Cortex of kidney (tissue), 1 donor: ENCODE measurements at places on chromosomes 7 and 10.

DNA sequence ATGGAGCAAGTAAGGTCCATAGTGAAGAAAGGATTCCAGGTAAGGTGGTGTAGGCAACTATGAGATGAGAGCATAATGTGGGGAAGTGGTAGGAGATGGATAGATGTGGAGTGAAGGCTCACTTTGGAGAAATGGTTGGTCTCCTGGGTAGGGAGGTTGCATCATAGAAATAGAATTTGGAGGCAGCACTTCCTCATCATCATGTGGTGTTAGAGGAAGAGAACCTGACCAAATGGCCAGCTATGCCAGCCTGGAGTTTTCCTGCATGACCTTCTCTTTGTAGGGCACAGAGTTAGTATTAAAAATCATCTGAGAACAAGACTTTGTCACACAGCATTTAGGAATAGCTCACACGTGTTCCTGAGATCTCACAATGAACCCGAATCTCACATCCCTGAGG lies 126.7 kb upstream of the CXCL12 start:
- DNase-seq = no peak

DNA sequence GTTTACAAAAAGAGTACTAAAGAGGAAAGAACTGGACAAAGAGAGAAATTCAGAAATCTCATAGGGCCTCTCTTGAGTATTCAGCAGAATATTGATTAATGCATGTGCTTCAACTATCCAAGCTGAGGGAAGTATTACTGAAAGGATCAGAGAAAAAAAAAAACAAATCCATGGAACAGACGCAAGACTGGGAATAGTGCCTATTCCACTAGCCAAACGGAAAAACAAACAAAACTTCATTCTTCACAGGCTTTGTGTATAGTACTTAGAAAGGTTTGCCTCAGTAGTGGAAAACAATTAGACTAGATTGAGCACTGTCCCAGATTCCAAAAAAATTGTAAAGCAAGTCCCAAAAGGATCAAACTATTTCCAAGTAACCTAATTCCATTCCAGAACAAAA lies 106.2 kb downstream of the TFEC start:
- DNase-seq = no peak

DNA sequence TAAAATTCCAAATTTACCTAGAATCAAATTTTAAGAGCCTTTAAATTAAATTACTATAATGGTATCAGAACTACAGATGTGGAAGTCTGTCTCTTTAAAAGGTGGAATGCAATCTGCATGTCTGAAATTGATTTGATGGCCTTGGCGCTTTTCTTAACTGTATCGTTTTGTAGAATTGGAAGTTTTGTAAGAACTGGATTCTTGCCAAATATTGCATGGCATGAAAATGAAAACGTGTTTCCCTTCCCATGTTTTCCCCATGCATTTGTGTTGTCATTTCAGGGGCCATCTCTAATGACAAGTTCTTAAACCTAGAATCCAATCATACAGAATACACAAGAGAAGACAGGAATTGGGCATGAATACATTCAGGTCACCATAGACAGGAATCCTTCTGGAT lies 162.5 kb downstream of the KIAA1217 start:
- DNase-seq = no peak

DNA sequence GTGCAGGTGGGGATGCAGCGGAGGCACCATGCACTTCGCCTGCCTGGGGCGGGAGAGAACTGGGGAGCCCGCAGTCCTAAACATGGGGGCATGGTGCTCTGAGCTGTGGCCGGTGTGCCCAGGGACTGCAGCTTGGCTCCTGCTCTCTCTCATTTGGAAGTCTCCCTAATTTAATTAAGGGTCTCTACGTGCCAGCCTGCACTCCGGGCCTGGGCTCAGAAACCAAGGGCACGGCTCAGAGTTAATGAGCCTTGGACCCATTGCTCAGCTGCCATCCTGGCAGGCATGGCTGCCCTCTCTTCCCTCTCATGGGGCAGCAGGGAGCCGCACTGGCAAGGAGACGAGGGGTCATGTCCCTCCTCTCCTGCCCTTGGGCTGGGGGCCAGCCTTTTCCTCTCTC lies 115.6 kb downstream of the CDH23 start:
- no peak for DNase-seq

- no peak for DNase-seq
Observed at GRCh38 chr7:28754027-28754426, 204.1 kb downstream of the TRIL start.

DNA sequence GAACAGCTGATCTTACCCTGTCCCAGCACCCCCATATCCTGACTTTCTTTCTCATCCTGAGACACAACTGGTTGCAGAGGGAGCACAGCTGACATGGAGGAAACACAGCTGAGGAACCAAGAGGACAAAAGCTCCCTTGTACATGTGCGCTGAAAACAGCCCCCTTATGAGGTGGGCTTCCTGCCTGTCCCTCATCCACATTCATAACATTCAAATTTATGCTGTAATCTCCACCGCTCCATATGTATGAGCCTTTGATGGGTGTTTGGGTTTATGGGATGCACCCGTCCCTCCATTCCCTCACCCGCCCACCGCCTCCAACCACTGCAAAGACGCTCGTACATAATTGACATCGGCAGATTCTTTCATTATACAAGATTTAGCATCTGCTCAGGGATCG lies 49.6 kb upstream of the BTRC start:
- DNase-seq = no peak
